LNCaP clone FGC (cell line): ENCODE measurements at places on chromosomes 2 and 18.

GRCh38 chr2:127508631-127509034, 17.7 kb downstream of the IWS1 start:
- no peak for DNase-seq

DNA sequence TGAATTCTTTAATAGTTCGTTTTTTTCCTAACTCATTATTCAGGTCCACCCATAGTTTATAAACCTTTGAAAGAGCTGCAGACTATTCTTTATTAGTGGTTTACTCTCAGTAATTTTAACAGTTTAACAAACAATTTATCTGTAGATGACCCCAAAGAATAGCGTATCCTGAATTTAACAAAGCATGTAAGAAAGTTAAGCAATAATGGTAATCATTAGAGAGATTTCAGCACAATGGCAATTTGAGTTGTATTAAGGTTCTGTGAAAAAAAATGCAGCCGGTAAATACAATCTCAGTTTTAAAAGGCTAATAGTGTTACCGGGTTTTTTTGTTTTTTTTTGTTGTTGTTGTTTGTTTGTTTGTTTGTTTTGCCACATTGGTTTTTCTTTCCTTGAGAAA, 40.3 kb downstream of the RBM45 start:
- DNase-seq: no peak

DNA sequence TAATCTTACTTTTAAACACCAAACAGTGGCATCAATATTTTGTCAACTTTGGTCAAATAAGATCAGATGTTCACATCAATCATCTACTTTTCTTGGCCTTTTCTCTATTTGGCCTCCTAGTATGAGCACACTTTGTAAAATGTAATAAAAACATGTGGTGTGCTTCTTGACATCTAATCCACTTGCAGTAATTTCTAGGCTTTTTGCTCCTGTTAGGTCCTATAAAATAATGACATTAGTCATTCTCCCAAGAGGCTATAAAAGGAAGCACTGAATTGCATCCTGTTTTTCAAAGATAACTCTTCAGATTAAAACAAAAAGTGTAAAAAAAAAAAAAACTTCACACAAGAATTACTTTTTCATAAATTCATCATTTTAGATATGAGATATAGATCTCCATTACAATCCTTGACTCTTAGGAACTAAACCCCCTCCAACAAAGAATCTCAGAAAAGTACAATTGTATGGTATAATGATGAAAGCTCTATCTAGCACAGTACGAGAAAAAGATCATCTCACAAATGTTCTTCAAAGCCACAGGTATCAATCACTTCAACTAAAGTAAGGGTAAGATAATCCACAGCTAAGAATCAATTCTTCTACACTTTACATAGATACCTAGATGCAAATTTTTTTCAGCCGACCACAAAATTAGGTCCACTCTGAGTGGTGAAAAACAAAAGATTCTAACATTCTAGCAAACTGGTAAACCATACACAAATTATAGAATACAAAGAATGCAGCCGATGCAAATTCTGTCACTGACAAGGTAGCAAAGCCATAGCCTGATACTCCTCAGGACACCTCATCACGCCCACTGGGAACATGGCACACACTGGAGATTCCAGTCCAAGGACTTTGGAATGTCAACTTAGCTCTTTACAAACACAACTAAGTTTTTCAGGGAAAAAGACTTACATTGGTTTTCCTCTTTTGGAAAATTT, 2.7 kb downstream of the BCL2 start:
- DNase-seq: no peak

DNA sequence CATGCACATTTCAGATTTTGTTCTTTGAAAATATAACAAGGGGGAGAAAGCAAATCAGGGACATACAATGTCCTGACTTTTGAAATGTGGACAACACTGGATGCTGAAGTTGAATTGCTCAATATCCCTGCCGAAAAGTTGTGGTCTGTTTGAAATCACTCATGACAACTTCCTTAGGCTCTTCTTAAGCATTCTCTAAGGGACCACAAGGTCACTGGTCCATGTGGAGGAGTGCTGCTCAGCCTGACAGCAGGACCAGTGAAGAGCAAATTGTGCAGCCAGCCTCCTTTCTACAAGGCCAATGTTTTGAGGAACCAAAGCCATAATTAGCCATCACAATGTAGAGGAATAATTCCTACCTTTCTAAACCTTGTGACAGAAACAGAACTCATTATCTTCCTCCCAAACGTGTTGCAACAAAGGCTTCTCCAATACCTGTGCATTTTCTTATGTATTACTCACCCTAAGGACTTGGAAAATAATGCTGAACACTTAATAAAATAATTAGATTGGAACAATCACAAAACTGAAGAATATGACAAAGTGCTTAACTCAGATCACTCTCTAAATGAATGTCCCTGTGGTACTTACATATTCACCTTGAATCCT, 1477.6 kb upstream of the NXPH2 start:
- DNase-seq: no peak
